ENCODE measurements at places on chromosomes 1 and 21. TPM values are rescaled to one million over a fixed set of nuclear protein-coding genes. Genes with fewer than 3 reads are reported as not detected.

DNA sequence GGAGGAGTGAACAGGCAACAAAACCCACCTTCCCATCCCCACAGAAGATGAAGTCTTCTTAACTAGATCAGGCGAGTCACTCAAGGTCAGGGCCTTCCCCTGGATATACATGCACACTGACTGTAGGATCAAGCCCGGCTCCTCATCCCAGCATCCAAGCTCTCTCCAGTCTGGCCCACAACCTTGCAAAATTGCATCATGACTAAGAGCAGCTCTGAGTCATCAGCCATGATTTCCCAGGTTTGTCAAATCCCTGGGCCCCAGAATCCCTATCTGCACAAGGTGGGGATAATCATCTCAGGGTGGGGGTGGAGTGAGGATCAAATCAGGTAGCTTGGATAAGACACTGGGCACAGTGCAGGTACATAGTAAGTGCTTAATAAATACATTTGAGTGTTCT lies 199.3 kb upstream of the GRIK3 start:
- DNase-seq, result no peak

DNA sequence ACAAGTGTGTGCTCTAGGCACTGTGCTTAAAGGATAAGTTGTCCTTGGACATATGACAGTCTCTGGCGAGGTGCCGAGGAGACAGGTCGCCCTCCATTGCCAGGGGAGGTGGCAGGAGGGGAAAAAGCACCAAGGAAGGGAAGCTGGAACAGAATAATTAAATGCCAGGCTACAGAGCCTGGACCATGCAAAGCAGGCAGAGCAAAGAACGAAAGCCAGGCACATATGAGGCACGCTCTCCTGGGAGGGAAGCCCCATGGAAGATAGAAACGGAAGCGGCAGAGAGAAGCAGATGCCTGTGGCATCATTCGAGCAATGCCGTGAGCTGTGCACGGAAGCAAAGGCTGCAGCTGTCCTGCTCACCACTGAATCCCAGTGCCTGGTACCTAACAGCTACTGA lies 91.2 kb downstream of the JAK1 start:
- DNase-seq, result no peak

DNA sequence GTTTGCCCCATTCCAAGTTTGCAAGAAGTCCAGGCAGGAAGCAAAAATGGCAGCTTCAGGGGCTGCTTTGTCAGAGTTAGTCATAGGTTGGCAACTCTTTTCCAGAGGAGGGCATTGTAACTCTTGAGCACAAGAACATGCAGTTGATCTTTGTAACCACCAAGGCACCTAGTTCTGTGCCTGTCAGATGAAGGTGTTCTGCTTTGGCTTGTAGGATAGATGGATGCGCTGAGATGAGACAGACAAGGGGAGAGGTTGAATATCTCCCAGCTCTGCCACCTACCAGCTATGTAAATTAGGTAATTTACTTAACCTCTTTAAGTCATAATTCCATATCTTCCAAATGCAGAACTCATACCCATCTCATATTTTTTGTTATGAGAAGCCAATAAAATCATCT lies 89.3 kb downstream of the ZNF648 start:
- no peak for DNase-seq

DNA sequence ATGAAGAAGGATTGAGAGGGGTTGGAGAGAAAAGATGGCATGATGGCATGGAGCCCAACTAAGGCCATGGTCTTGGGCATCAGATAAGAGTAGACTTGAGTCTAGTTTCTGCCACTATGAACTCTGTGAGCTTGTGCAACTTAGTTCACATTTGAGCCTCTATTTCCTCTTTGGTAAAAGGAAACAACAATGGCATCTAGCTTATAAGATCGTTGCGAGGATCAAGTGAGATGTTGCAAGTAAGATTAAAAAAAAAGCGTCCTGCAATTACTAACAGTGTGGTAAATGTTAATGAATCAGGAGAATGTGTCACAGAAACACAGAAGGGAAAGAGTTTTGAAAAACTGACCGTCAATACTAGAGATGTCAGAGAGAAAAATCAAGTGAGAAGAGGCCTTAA lies 202.9 kb upstream of the FGGY start:
- DNase-seq, result no peak

- no peak for DNase-seq
These were observed 106.1 kb downstream of the SEC16B start for GRCh38 chr1:177863796-177864195.

GRCh38 chr1:184900507-184900906 lies 73.8 kb downstream of the NIBAN1 start:
- no peak for DNase-seq

GRCh38 chr1:22320587-22321344 lies 130.9 kb upstream of the ZBTB40 start:
- DNase-seq, result no peak

DNA sequence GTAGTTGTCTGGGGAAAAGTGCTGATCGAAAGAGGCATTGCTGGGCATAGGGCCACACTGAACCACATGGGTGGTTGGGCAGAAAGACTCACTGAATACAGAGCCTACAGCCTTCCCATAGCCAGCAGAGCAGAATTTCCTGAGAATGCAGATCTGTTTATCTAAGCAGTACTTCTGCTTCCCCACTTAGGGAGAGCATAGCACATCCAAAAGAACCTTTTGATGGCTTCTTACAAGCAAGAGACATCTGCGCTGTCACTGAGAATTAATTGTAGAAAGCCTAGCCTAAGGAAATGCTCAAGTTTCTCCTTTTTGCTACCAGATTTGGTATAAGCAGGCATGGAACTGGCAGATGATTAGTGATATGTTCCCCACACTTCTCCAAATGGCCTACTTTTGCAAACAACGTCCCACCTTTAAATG lies 13.0 kb upstream of the KLHDC8A start:
- DNase-seq, result no peak

DNA sequence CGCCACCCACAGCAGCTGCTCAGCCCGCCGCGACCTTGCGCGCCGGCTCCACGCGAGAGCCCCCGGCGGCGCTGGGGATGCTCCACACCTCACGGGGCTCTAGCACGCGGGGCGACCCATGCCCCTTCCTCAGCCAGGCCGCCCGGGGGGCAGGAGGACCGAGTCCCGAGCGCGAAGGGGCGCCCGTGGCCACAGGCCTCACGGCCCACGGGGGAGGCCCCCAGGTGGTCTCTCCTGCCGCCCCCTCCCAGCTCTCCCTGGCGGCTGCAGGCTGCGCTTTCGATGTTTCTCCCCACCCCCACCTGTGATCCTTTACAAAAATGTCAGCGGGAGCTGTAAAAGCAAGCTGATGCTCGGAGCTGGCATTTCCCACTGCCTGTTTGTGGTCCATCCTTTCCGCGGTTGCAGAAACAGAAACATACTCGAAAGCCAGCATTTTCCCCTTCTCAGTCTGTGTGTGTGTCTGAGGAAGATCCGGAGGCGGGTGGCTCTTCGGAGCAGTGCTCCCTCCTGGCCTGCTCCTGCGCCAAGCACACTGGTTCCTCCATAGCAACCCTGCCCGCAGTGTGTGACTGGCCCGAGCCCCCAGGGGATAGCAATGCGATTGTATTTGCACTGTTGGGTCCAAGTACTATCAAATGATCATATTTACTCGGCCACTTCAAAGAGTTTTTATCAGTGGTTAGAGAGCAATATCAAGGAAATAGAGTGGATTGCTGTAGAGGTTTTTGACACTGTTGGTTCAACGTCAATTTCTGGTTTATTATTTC lies 2.1 kb downstream of the KIF26B start:
- no peak for DNase-seq

DNA sequence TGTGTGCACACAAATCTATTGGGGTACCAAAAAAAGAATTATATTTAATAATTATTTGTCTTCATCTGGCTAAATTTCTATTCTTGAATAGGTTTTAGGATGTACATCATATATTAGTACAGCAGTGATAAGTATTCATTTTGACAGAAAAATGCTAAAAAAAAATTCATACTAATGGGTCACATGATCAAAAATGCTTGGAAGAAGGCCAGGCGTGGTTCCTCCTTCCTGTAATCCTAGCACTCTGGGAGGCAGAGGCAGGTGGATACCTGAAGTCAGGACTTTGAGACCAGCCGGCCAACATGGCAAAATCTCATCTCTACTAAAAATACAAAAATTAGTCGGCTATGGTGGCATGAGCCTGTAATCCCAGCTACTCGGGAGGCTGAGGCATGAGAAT lies 26.9 kb upstream of the PTGFRN start:
- no peak for DNase-seq

GRCh38 chr1:229027622-229028182 lies 243.2 kb upstream of the RAB4A start:
- DNase-seq, result no peak

- DNase-seq, result no peak
These were observed 33.1 kb upstream of the COL6A2 start for GRCh38 chr21:46064870-46065214.

GRCh38 chr21:22374218-22374969 lies 1376.2 kb downstream of the NCAM2 start:
- DNase-seq, result no peak

DNA sequence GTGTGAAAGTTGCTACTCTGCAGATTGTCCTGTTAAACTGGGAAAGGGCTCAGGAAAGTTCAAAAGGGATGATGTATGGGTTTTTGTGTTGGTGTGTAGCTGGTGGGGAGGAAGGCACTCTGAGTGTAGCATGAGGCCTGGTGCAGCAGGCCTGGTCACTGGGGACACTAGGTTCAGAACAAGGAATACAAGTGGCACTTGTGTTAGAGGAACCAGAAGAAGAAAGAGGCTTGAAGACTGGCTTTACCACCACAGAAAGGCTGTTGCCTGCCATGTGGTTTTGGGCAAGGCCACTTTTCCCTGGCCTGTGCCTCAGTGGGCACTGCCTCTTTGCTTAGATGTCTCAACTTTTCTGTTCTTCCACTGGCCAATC lies 122.8 kb downstream of the NOS1AP start:
- DNase-seq, result no peak

- no peak for DNase-seq
These were observed 124.8 kb upstream of the AJAP1 start for GRCh38 chr1:4529446-4530165.

DNA sequence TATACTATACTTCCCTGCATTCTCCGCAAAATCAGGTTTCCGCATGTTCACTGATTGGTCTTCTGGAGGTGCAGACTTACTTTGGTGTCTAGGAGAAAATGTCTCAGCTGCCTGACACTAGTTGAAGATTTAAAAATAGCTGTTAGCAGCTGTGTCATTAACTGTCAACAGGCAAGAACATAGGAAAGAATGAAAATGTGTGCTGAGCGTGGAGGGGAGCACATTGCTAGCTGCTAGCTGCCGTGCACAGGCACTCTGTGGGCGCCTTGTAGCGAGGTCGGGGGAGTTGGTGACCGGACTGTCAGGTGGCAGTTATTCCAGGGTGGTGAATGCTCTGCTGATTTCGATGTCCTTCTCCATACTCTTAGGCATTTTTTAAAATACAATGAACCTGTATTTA lies 5.2 kb downstream of the FAAH start:
- DNase-seq, result no peak

DNA sequence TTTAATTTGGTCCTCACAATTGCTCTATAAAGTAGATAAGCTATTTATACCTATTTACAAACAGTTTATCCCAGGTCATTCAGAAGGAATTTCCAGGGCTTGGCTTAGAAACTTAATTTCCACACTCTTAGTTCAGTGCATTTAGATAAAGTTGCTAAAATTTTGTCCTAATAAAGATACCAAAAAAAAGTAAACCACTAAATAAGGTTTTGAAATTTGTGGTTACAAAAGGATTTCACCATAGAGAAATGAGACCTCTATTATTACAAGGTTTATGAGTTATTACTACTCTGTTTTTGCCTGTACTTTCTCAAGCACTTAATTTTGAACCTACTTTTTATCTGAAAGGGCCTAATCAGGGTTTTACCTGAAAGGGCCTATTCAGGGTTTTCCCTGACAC lies 22.4 kb downstream of the PTPN22 start:
- DNase-seq, result no peak

DNA sequence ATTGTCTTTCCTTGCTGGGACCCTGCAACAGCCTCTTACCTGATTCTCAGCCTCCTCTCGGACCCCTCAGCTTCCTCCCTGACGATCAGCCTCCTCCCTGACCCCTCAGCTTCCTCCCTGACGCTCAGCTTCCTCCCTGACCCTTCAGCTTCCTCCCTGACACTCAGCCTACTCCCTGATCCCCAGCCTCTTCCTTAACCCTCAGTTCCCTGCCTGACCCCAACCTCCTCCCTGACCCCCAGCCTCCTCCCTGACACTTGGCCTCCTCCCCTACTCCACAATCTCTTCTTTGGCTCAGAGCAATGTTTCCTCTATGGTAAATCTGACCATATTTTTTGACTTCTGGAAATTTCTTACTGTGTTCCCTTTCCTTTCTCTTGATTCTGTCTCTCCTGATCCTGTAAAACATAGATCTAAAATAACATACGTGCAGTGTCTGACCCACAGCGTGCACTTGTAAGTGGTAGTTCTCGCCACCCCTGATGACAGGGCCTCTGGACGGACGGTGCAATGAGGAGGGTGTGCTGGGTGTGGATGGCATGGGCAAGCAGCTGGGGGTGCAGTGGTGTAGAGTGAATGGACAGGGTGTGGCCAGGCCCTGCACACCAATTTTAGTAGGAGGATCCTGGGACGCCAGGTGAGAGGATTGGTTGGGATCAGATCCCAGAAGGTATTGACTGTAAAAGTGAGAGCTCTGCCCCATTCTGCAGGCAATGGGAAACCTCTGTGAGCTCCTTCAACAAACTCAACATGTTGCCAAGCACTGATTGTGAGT lies 264.1 kb downstream of the FOXD2 start:
- DNase-seq, result no peak

DNA sequence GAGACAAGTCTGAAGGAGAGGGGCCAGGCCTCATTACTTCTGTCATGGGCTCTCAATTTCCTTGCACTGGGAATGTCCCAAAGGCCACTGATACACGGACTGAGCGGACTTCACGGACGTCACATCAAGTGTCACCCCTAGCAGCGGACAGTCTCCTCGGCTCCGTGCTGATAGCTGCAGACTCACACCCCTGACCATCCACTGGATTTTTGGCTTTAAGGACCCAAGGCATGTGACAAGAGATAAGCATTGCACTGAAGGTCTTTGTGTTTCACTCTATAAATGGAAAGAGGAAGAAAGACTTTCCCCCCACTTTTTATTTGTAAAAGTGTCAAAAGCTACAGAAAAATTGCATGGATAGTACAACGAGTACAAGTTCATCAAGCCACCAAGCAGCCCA lies 200.4 kb upstream of the FGGY start:
- no peak for DNase-seq

- DNase-seq, result no peak
These were observed 434.4 kb downstream of the PTPRU start for GRCh38 chr1:29670752-29671151.

GRCh38 chr1:15405106-15405850 lies 4.4 kb upstream of the EFHD2 start:
- DNase-seq, result no peak

GRCh38 chr1:29865051-29865450 lies 628.7 kb downstream of the PTPRU start:
- DNase-seq, result no peak

- no peak for DNase-seq
These were observed 38.2 kb downstream of the PKNOX1 start for GRCh38 chr21:43012596-43012995.

Gene TMPRSS2
- not detected for total RNA-seq

Gene DNAI4
- 2.4 TPM for total RNA-seq

Gene NBPF6
- total RNA-seq, result not detected

Gene OPTC
- not detected for total RNA-seq

Gene CHRNB2
- total RNA-seq, result 0.17 TPM

Gene AMY1A
- total RNA-seq, result not detected

Gene MNDA
- total RNA-seq, result not detected

Gene FCRL6
- not detected for total RNA-seq

Gene CFH
- total RNA-seq, result 133 TPM

Gene SELENOF
- total RNA-seq, result 165 TPM

Data from LHCN-M2 (cell line).